T follicular helper cell (primary cell): ENCODE measurements at places on chromosomes 5 and 9.

DNA sequence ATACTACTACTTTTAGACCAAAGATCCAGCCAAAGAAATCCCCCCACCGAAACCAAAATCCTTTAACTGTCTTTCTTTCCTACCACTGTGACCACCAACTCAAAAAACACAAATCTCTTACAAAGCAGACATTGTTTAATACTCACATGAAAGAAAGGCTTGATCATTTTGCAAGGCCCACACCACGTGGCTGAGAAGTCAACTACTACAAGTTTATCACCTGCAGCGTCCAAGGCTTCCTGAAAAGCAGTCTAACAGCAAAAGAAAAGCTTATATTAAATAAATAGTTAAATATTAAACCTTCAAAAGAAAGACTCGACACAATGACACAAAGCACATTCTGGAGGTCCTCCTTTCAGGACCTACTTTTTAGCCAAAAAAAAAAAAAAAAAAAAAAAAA lies 5.1 kb downstream of the TXN start:
- DNase-seq, result no peak

DNA sequence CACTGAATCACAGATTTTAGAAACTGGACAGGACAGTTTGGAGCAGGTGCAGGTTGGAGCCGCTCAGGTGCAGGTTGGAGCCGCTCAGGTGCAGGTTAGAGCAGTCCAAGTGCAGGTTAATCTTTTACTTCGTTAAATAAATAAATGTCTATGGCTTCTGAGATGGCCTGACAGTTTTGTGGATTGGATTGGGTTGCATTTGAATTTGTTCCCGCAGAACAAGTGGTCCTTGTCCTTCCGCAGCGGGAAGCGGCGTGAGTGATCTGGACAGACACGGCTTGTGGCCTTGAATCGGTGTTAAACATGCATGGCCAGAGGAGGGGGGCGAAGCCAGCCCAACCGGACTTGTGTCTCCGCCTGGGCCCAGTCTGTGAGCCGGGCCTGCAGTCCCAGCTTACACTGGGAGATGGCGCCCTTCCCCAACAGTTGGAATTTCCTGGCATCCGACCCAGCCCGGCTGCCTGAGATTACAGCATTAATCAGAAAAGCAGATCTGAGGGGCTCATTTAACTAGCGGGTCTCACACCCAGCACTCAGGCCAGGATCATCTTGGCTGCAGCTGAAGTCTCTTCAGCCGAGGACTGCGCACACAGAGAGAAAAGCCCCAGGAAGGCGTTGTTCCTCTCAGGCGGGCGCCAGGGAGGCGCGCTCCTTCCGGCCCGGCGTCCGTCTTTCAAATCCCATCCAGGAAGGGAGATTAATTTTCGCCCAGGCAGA lies 1.5 kb upstream of the OLFM1 start:
- no peak for DNase-seq

DNA sequence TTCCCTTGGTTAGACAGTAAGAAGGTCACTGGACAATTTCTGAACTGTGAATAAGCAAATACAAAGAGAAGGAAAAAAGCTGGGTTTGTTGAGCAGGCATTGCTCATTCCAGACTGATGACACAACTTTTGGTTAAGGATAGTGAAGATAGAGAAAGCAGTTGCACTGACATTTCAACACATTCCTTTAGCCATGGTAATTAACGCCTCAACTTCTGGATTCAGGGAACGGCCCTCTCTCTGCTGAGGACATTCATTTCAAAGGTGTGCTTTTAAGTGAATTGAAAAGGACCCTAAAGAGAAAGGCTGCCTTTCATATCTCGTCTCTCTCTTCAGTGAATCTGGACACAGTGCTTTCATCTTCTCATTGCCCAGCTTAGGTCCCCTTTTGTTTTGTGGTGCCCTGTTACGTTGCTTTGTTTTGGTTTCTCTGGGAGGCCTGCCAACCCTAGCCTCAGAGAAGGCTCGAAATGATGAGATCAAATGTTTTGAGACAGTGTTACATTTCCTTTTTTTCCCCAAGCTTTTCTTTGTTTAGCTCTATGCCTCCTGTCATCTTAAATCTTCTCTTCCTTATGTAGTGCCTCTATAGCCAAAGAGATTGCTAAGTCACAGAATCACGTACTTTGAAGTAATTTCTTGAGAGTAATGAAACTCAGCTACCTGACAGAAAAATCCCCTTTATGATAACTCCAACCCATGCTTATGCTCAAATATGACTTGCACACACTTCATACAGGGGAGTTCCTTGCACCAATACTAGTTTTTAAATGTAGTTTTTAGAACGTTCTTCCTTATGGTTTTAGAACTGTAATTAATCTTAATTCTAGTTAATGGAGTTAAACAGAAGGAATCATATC lies 94.4 kb upstream of the IFNE start:
- no peak for DNase-seq

DNA sequence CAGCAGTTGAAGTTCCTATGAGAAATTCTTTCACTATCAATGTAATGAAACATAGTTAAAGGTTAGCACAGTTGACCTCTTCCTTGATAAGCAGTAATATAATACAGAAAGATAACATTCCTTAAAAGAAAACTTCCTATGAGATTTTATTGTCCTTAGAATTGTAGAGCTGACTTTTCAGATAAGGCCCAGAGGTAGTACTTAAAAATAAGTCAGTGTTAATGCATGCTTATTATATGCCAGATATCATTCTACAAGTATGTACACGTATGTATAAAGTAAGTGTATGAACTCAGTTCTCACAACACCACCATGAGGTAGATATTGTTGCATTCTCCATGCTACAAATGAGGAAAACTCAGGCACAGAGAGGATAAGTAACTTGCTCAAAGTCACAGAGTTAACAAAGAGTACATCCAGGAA lies 15.3 kb downstream of the AP3S1 start:
- no peak for DNase-seq
